ENCODE measurements at places on chromosomes 7 and 10.

- peaks cover 8% of the 10 kb centered on the region for H3K27me3 ChIP-seq
- no peak overlapping the region for H3K27ac ChIP-seq
- no peaks in the 10 kb centered on the region for H3K4me1 ChIP-seq
- no peak for DNase-seq
Observed at GRCh38 chr7:96508371-96508770, 186.5 kb upstream of the SLC25A13 start.

GRCh38 chr7:106827626-106828025 is 37.5 kb upstream of the PIK3CG start:
- H3K36me3 ChIP-seq, result no peaks in the 10 kb centered on the region
- no peak overlapping the region for H3K27ac ChIP-seq
- no peaks in the 10 kb centered on the region for H3K4me1 ChIP-seq
- no peak overlapping the region for H3K4me3 ChIP-seq

- H3K4me3 ChIP-seq, result no peak overlapping the region
- no peak for DNase-seq
- H3K27me3 ChIP-seq, result no peaks in the 10 kb centered on the region
- H3K36me3 ChIP-seq, result peaks cover 42% of the 10 kb centered on the region
- H3K4me1 ChIP-seq, result peaks cover 59% of the 10 kb centered on the region
Observed at GRCh38 chr7:127859330-127859729, 171.9 kb downstream of the LRRC4 start.

DNA sequence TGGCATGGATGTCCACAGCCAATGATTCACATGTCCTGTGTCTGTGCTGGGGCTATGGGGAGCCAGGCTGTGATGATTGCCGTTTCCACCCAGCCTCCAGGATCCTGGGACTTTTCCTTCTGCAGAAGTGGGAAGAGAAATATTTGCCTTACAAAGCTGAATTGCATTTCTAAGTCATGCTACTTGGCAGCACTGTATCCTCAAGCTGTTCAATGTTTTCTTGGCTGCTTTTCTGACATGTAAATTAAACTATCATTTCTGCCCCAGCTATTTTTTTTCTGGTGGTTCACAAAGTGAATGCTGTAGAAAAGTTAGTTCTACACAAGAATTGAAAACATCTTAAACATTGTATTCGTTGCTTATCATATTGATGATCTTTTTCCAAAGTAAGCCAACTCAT is 51.9 kb upstream of the TCERG1L start:
- no peaks in the 10 kb centered on the region for H3K36me3 ChIP-seq
- no peak overlapping the region for H3K27ac ChIP-seq
- no peaks in the 10 kb centered on the region for H3K27me3 ChIP-seq
- no peak for DNase-seq
- no peaks in the 10 kb centered on the region for H3K4me1 ChIP-seq

DNA sequence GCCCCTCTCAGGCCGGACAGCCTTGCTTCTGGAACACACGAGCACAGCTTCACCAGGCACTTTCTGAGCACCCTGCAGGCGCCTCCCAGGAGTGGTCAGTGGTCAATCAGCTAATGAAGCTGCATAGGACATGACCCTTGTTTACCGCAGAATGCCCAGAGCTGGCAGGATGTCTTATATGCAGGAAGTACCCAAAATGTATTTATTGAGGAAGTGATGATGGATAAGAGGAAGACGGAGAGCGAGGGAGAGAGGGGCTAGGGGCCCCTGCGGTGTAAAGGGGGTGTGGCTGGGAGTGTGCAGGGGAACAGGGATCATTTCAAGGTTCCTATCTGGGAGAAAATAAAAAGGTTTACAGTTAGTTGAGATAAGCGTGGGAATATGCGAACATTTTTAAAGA is 3.3 kb downstream of the CYP2E1 start:
- H3K4me3 ChIP-seq, result no peak overlapping the region
- no peak overlapping the region for H3K27ac ChIP-seq
- peaks cover 40% of the 10 kb centered on the region for H3K27me3 ChIP-seq
- DNase-seq, result no peak

DNA sequence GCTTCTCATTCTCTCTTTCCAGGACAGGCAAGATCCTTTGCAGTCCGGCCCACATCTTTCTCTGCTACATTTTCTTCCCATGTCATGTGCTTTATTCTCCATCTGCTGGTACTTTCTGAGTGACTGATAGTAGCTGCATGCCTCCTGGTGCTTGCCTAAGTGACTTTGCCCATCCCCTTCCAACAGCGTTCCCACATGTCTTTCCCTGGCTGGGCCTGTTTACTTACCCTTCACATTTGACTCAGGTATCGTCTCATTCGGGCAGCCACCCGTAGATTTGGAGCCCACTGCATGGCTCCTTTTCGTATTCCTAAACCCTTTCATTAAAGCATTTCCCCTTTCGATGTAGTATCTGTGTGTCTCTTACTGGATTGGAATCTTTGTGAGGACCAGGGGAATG is 24.6 kb downstream of the TYW1 start:
- peaks cover 32% of the 10 kb centered on the region for H3K36me3 ChIP-seq
- no peak overlapping the region for H3K4me3 ChIP-seq
- H3K4me1 ChIP-seq, result no peaks in the 10 kb centered on the region
- H3K27me3 ChIP-seq, result no peaks in the 10 kb centered on the region
- DNase-seq, result no peak

DNA sequence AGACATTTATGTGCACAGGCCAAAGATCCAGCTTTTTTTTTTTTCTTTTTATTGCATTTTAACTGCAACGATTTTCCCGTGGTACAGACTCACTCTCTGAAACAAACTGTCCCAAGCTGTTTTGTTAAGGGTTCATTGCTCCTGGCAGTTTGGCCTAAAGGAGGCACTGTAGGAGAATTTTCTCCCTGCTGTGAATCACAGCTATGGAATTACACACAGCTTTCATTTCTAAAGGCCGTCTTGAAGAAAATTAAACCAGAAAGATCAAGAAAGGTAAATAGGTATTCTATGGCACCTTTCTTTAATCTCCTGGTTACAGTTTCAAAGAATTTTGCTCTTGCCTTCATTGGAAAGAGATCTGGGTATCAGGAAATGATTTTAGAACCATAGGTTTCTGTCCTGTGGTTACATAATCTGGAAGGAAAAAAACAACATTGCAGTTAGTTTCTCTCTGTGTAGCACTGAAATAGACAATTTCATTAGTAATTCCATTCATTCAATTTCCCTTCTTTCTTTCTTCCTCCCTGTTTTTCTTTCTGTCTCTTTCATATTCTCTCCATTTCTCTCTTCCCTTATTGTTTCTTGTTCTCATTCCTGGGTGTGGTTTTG is 51.2 kb downstream of the PDK4 start:
- no peak overlapping the region for H3K27ac ChIP-seq
- no peaks in the 10 kb centered on the region for H3K36me3 ChIP-seq
- DNase-seq, result no peak

DNA sequence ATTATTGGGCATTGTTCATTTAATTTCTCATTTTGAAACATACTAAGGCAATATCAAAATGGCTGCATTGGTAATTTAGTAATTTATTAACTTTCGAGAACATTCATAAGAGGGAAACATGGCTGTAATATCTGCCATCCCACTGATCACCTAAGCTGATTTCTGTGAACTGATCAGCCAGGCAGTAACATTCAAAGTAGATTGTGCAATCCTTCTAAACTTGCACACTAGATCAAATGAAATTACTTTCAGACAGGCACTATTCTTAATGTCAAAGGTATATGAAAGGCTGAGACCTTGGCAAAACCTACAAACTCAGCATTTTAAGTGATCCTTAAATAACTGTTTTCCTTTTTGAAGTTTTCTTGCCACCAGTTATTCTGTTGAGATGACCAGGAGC is 290.7 kb downstream of the CACNA2D1 start:
- no peaks in the 10 kb centered on the region for H3K36me3 ChIP-seq
- no peaks in the 10 kb centered on the region for H3K4me1 ChIP-seq
- DNase-seq, result no peak
